NCI-H510A (cell line): ENCODE measurements at places on chromosomes 16 and 17.

GRCh38 chr16:84929421-84930297 is 81.7 kb downstream of the ZDHHC7 start:
- no peak for DNase-seq

- no peak for DNase-seq
Measured at GRCh38 chr17:51154176-51154575, 817 bp downstream of the NME1 start.

DNA sequence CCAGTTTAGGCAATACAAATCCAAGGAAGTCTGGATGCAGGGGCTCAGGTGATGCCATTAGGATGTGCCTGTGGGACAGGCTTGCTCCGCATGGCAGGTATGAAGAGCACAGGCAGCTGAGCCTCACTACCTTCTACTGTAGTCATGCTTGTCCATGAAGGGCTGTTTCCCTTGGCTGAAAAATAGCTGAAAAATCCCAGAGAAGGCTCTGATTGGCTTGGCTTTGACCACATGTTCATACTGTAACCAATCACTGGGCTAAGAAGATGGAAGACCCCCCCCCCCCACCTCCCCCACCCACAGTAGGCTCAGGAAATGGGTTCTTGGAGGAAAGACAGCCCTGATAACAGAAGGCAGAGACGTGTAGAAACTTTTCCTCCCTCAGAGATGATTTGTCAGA is 66.5 kb upstream of the LGALS9 start:
- DNase-seq: no peak

DNA sequence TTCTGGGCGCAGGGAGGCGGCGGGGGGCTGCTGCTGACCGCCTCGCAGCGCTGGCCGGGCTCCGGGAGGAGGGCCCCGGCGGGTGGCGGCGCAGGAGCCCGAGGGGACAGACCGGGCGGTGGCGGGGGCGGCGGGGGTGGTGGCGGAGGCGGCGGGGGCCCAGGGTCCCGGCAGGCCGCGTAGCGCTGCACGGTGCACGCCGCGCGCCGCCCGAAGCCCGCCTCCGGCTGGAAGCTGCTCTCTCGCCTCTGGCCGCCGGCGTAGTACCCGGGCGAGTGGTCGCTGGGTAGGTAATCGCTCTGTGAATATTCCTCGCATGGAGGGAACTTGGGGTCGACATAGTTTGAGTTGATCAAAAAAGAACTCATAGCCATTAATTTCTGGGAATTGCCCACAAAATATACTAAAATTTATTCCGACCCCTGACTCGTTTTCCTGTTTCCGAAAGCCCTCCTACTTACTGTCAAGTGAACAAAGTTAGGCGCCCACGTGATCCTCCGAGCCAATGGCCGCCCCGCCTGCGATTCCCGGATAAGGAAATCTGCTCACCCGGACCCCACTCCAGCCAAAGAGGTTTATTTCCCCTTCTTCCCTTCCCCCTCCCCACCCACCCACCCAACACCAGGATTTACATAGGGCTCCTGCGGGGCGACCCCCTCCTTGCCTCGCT is at the start of gene HOXB4:
HOXB4 (minus strand) TSS at position 405 of the 670 bp plus-strand sequence; CDS start at position 374, 31 bp downstream.
- DNase-seq: peak; percentile 66

DNA sequence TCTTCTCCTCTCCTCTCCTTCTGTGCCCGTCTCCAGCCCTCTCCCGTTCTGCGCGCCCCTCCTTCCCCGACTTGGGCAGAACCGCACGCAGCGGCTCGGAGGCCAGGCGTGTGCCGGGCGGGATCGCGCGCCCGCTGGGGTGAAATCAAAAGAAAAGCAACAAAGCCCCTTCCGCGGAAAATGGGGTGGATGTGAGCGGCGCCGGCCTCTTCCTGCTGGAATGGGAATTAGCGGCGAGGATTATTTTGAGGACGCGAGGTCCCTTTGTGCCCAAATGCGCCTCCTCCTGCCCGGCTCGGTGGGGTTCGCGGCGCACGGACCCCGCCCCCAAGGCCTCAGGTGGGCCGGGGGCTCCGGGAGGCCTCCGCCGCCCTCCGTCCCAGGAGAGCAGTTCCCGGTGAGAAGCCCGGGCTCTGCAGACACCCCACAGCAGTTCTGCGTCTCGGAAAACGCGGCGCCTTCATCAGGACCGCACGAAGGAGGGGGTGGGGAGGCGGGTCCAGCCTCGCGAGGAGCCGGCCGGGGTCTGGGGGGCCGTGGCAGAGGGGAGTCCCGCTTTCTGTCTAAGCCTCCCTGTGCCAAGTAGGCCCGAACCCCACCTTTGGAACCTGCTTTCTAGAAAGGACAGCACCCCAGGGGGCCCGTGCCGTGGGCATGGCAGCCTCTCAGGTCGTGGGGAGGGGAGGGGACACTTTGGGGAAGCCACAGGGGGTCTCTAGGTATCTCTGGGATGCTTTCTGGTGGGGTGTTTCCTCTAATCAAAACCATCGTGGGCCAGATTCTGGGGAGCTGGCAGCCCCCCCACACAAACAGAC is 91.0 kb upstream of the CBX4 start:
- no peak for DNase-seq

GRCh38 chr16:65480281-65481091 is 358.6 kb upstream of the CDH11 start:
- no peak for DNase-seq

- DNase-seq: no peak
Measured at GRCh38 chr16:88634141-88634993, 4.0 kb upstream of the IL17C start.

GRCh38 chr16:84411768-84412167 is 43.4 kb downstream of the ATP2C2 start:
- DNase-seq: no peak

DNA sequence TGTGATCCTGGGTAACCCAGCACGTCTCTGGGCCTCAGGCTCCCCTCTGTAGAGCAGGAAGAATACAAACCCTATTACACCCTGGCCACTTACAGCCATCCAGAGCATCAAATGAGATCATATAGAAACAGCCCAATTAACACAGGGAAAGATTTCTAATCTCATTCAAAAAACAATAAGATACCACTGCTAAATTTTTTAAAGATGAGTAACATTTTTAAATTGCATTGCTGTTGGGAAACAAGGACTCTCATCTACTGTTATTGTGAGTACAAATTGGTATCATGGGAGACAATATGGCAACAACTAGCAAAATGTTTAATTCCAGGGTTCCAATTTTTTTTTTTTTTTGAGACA is 41.1 kb downstream of the SRL start:
- no peak for DNase-seq

- DNase-seq: no peak
Measured at GRCh38 chr17:21007646-21008045, 35.2 kb downstream of the USP22 start.

DNA sequence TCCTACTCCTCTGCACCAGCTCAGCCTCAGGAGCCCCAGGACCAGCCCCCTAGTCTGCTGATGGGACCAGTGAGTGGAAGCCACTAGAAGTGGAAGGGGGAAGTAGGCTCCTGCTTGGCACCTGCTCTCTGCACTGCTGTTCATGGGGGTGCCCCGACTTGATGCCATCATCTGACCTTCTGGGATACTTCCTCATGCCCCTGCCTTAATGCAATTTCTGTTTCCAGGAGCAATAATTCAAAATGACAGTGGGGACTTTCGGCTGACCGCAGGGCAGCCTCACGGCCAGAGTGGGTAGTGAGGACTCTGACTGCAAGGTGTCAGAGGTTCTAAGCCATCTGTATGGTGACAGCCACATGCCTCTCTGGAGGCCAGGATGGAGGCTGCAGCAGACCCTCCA is 196.4 kb upstream of the WSCD1 start:
- DNase-seq: no peak

- no peak for DNase-seq
Measured at GRCh38 chr17:75693500-75694481, 26.7 kb downstream of the SAP30BP start.

DNA sequence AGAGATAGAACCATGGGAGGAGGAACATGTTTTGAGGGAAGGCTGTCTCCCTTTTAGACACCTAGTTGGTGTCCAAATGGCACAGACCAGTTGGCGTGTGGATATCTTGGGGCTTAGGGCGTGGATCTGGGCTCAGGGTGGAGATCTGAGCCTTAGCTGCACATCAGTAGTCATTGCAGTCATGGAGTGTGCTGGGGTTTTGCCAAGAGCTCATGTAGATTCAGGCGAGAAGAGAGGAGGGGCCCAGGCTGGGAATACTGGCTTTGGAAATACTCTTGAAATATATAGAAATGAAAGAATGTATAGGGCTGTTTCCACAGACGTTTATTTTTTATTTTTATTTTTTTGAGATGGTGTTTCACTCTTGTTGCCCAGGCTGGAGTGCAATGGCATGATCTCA is 92.0 kb downstream of the PRKCB start:
- no peak for DNase-seq

DNA sequence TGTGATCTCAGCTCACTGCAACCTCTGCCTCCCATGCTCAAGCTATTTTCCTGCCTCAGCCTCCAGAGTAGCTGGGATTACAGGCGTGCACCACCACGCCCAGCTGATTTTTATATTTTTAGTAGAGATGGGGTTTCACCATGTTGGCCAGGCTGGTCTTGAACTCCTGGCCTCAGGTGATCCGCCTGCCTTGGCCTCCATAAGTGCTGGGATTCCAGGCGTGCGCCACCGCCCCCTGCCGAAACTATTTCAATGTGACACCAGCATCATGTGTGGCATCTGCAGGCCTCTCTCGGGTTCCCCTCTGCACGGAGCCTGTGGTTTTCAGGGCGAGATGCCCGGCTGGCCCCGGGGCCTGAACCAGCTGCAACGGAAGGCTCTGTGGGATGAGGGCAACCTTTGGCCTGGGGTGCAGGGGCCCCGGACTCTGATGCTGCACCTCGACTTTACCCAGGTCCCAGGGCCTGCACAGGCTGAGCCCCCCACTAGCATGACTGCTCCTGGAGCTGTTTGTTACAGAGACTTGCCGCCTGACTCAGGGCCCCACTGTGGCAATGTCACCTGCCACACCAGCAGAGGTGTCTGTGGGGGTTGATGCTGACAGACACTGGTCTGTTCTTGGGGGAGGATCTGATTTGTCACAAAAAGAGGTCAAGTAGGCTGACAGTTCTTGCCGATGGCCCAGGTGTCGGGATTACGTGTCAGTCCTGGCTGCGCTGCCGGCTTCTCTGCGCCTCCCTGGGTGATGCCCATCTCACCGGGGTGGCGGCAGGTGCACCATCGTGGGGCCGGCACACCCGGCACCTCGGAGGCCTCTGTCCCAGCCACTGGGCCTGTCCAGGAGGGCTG is 8.6 kb upstream of the TEX19 start:
- no peak for DNase-seq

GRCh38 chr16:68219725-68220351 is 16.1 kb downstream of the ESRP2 start:
- no peak for DNase-seq

DNA sequence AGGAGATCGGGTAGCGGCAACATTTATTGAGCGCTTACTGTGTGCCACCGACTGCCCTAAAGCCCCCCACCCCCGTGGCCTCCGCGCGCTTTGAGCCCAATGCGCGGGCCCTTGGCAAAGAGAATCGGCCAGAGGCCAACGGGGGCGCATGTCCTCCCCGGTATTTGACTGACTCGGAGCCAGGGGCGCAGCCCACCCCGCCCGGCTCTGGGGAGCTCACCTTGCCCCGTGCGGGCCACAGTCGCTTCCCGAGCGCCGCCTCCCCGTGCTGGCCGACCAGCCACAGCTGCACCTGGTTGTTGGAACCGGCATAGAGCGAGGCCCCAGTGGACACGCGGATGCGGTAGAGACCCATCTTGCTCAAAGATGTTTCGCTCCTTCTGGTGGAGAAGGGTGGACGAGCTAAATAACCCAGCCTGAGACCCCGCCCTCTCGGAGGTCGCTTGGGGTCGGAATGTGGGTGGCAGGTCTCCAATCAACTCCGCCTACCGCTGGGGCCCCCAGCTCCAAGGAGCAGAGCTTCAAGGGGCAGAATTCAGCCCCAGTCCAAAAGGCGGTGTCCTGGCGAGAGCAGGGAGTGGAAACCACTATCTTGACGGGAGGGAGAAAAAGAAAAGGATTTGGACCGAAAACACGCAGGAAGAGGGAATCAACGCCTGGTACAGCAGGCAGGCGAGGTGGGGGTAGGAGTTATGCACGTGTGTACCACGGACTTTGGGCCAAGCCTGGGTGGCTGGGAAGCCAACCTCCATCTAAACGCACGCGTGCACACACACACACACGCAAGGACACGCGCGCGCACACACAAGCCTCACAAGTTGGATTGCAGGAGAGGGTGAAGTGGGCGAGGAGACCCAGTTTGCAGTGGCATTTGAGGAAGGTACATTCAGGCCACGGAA is at the start of gene ALOX15:
ALOX15 (minus strand) TSS at position 382 of the 899 bp plus-strand sequence; CDS start at position 355, 27 bp downstream.
- no peak for DNase-seq

- peak; percentile 96 for DNase-seq
Measured at GRCh38 chr16:28913946-28914724, 10.9 kb downstream of the RABEP2 start.

GRCh38 chr17:1122533-1123392 is 57.0 kb downstream of the ABR start:
- no peak for DNase-seq

DNA sequence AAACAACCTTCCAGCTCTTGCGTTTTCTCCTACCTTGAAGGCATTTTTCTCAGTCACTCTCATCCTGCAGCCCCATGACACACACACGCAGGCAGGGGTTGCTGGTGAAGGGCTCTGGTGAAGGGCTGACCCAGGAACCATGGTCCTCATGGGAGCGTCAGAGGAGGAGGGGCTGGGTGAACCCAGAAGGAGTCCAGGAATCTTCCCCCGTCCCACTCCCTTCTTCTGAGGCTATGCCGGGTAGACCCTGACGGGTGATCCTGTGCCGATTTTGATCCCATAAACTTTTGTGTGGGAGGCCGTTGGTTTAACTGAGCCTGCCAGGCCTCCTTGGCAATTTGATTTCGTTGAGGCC is 278.4 kb upstream of the FOXF1 start:
- no peak for DNase-seq

- DNase-seq: no peak
Measured at GRCh38 chr17:54408731-54409130, 491.9 kb upstream of the TOM1L1 start.

DNA sequence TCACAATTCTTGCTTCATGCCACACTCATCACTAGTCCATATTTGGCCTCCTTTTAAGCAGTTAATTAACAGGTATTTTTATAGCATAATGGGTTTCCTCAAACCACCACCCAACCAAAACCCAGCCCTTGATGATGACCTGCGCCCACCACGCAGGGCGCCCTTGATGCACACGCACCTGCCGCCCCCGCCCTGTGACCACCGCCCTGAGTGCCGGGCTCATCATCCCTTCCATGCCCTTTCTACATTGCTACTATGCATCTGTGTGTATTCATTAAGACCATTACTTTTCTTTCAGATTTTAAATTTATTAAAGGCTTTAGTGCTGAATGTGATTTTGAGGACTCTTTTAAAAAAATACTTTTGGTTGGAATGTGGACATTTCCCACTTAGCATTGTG is 204.8 kb upstream of the CHMP6 start:
- no peak for DNase-seq

DNA sequence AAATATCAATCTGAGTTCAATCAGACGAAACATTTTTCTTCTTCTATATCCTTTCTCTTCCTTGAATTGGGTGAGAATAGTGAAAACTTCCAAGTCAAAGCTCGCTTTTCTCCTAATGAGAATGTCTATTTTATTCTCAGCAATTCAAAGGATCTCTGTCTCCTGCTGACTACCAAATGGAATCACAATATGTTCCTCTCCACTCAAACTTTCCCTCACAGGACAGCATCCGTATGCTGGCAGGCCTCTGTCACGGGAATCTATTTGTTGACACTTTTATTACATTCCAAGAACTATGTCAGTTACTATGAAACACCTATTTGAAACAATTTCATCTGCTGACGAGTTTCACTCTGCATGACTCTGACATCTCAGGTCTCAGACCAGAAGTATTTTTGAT is 1196.6 kb downstream of the CDH11 start:
- DNase-seq: no peak

- DNase-seq: no peak
Measured at GRCh38 chr17:1626333-1626732, 2.3 kb downstream of the SLC43A2 start.

GRCh38 chr17:53719229-53719628 is 103.5 kb upstream of the KIF2B start:
- DNase-seq: no peak
